ENCODE measurements at places on chromosomes 6 and 20.

GRCh38 chr20:719816-720215 is 44.2 kb upstream of the SCRT2 start:
- no peak for DNase-seq

- DNase-seq: no peak
Observed at GRCh38 chr20:10898552-10898951, 224.8 kb upstream of the JAG1 start.

GRCh38 chr6:38404355-38404754 is 235.4 kb downstream of the BTBD9 start:
- no peak for DNase-seq

DNA sequence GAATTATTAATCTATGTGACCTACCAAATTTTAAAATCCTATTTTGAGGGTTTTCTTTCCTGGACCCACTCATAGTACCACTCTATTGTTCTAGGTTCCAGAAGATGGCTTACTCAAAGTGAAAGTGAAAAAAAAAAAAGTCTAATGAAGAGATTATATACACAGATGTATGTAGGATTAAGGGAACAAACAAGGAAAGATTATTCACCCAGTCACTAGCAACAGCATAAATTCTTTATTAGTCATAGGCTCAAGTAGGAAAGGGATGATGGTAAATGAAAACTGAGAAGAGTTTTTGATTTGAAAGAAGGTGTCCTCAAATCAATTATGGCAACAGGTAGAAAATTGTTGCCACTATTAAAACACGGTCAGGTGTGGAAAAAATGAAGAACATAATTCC is 923.7 kb downstream of the TBC1D32 start:
- DNase-seq: no peak

DNA sequence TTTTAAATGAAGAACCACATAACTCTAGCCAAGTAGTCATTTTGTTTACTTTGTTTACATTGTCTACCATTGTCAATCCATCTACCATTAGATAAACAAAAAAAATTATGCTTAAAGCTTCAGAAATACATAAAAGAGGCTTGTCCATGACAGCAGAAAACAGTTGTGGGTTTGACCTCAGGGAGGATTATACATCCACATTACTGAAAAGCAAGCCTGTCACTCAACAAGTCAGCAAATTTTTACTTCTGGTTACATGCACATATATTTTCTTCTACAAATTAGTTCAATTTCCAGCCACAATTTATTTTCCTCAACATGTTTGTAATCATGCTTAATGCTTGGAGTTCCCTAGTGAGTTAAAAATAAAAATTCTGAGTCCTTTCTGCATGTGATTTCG is 713.3 kb downstream of the COL12A1 start:
- DNase-seq: no peak

DNA sequence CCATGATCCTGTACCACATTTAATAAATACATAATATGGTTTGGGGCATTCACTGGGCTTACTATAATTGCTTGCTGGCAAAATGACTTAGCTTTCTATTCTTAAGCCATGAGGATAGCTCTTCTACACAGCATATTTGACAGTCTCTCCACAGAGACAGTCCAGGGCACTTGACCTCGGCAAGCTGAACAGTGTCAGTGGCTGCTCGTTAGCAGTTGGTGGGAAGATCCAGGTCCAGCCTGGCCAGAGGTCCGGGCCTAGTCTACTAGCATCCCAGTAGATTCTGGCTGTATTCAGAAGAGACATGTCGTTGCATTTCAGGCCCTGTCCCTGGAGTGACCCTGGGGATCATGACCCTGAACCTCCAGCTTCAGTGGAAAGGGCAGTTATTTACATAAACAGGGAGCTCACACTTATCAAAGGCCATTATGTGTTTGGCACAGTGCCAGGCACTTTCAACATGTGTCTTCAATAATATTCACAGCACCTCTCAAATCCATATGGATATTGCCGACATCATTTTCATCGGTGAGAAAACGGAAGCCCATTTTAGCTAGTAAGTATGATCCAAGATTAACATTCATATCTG is 139.0 kb downstream of the IMPG1 start:
- no peak for DNase-seq

DNA sequence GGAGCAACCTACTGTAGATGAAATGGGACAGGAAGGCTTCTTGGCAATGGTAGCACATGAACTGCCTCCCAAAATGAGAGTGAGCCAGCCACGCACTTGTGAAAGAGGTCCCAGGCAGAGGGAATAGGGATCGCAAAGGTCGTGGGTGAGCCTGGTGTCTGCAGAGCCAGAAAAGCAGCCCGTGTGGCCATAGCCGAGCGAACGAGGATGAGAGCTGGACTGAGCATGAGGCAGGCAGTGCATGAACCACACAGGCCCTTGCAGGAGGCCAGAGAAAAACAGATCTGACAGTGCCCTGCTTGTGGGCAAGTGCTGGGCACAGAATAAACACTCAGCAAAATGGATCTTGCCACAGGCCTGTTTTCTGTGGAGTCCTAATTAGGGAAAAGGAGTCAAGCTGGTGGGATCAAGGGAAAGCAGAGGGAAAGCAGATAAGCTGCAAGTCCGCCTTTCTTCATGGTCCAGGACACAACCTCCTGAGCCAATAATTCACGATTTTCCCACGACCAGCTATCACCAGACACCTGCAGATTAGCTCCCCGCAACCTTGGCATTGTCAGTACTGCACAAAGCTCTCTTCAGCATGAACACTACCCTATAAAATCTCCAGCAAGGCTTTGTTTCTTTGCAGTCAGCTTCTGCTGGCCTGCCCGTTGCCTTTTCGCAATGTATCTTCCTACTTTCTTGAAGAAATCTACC is 44.0 kb downstream of the GCNT2 start:
- no peak for DNase-seq

GRCh38 chr6:42315991-42316970 is 98.6 kb upstream of the MRPS10 start:
- DNase-seq: no peak

DNA sequence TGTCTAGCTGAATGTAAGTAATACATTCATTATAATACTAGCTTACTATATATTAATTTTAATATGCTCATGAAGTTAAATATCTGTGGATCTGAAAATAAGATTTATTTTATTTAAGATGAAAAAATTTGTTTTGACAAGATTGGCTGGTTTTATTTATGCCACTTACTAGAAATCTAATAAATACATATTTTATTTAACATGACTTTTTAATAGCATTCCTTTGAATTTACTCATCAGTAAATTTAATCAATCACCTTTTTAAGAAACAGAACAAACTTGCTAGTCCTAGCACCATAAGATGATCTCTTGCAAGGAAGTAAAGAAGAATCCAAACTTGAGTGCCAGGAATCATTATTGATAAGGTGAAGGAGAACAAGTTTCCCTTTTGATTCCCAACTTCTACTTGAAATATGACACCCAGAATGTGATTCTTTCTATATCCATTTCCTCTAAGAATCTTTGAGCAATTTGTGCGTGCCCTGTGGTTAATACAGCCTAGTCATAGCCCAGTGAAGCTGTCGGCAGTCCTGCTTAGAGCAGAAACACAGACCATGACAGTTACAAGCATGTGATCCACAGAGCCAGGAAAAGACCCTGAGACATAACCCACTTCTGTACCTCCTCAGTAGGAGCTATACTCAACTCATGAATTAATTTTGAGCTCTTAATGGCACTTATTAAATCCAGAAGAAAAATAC is 282.3 kb upstream of the QKI start:
- DNase-seq: no peak

- DNase-seq: no peak
Observed at GRCh38 chr6:104784884-104785283, 74.8 kb downstream of the HACE1 start.

- no peak for DNase-seq
Observed at GRCh38 chr6:136983687-136984086, 61.1 kb downstream of the IL20RA start.

DNA sequence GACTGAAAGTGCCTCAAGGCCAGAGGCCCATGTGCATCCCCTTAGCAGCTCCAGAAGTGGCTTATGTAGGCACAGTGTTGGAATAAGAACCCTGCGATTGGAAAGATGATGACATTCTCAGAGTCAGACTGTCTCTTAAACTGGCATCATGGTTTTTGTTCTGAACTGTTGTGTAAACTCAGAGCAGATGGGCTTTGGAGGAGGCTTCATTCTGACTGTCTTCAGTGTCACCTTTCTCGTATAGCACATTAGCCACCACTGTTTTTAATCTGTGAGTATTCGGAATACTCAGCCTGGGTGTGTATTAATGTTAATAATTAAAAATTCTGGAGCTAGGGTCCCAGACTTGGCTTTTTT is 140.9 kb downstream of the JARID2 start:
- DNase-seq: no peak

DNA sequence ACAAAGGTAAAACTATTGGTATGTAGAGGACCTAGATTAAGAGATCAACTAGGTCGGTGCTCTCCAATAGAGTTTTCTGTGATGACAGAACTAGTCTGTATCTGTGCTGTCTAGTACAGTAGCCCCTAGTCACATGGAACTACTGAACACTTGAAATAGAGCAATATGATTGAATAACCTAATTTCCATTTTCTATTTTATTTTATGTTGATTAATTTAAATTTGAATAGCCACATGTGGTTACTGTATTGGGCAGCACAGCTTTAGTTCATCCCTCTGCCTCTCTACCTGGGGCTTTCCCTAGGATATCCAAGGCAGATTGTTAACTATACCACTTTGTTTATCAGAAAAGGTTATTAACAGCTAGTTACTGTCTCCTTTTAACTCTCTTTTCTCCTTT is 27.0 kb downstream of the FILIP1 start:
- DNase-seq: no peak

DNA sequence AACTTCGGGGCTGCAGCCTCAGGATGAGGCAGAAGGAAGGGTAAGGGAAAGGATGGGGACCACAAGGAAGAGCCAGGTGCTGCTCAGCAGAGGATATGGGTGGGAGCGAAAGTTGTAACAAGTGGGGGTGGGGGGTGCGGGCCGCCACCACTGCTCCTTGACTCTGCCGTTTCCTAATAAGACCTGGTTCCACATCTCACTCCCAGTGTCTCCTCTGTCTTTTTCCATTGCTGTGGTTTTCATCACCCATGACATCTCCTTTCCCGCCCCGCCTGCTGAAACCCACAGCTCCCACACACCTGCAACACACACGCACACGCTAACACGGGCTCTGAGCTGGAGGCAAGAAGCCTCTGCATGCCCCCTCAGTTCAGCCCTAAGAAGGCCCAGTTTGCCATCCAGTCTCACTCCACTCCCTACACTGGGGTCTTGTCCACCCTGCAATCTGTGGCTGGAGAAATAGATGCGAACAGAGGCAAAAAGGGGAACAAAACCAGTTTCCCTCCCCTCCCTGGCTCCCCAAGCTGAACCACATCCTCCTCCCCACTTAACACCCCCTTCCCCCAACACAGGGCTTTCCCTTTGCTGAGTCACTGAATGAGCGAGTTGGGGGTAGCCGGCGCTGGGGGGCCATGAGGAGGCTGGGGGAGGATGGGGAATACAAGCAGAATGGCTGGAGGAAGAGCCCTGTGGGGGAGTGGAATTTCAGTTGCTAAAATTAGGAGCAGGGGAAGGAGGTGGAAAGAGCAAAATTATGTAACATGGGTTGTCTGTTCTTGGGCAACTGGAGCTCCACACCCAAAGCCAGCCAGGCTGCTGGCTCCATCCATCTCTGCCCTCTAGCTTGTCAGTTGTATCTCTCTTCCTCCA is 11.5 kb downstream of the NFKBIL1 start:
- DNase-seq: no peak

DNA sequence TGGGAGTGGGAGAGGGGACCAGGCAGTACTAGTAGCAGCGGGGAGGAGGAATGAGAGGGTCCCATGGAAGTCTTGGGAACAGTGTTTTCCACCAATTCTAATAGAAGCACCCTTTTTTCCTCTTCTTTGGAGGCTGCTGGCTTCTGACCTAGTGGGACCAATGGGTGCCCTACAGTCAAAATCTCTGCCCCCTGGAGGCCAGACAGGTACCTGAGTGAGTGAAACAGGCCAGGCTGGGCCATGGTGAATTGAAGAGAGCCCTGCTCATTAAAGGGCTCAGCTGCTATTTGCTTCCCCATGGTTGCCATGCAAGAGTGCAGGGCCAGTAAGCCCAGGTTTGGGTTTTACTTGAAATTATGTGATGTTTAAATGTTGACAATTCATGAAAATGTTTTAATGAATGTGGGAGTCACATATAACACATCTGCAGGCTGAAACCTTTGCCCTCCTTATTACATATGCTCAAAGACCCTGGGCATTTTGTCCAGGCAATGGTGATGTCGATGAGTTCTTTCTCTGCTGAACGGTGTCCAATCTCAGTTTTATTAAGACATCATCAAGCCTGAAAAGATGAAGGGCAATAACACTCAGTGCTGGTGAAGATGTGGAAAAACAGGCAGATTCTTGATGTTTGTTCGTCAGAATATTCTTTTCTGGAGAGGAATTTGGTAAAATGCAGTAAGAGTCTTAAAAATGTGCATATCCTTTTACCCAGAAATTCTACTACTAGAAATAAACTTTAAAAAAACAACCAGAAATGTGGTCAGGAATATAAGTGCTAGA is 42.3 kb upstream of the OCSTAMP start:
- no peak for DNase-seq

GRCh38 chr6:18507561-18507960 is 120.4 kb downstream of the RNF144B start:
- no peak for DNase-seq

- no peak for DNase-seq
Observed at GRCh38 chr6:53014744-53015143, 19.7 kb upstream of the GSTA4 start.

DNA sequence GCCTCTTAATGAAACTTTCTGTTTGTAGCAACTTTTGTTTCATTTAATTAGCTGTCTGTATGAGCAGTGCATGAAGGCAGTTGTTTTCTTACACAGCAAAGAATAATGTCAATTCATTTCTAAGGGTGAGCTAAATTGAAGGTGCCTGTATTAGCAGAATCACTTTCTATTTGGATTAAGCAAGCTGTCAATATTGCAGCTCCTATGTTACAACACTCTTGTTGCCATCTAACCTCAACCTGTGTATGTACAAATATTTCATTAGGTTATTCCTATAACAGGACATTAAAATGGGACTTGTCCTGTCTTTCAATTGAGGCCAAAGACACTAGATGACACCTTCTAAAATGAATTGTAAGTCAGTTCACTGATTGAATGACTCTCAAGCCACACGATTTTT is 647.5 kb downstream of the UTRN start:
- no peak for DNase-seq

- no peak for DNase-seq
Observed at GRCh38 chr6:14001329-14002012, 76.7 kb downstream of the RNF182 start.

GRCh38 chr6:118501765-118502164 is 46.3 kb upstream of the PLN start:
- DNase-seq: no peak

GRCh38 chr20:23925789-23926525 is 46.4 kb upstream of the CST5 start:
- DNase-seq: no peak

- no peak for DNase-seq
Observed at GRCh38 chr6:148432462-148433195, 90.0 kb downstream of the SASH1 start.

DNA sequence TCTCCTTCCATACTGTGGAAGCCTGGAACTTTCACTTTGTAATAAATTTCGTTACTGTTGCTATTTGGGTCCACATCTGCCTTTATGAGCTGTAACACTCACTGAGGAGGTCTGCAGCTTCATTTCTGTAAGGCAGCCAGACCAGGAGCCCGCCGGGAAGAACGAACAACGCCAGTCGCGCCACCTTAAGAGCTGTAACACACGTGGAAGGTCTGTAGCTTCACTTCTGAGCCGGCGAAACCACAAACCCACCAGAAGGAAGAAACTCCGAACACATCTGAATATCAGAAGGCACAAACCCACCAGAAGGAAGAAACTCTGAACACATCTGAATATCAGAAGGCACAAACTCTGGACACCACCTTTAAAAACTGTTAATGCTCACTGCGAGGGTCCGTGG is 589.9 kb upstream of the SLC35B3 start:
- no peak for DNase-seq

GRCh38 chr6:127100510-127101140 is 17.8 kb upstream of the RSPO3 start:
- DNase-seq: no peak

Data from activated CD8-positive, alpha-beta memory T cell treated with anti-CD3 and anti-CD28 coated beads for 4 hours (primary cell).